ENCODE measurements at places on chromosomes 1 and 21.

DNA sequence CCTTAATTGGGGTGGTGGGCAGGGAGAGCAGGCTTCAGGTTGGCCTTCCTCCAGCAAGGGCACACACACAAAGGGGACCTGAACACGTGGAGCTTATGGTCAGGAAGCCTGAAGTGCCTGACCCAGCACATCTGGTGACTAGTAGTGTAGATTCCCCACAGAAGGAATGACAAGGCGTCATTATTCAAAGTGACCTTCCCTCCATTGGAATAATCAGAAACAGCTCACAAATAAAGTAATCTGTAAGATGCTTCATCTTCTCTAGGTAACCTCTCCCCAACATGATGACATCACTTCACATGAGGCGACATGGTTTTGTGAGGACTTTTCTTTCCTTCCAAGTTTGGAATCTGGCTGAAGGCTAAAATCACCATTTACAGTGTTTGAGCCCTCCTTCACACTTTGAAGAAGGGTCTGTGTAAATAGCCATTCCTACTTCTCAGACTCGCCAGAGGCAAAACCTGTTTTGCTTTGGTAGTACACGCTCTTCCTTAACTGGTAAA, 32.8 kb upstream of the ERG start:
- no peak for DNase-seq

DNA sequence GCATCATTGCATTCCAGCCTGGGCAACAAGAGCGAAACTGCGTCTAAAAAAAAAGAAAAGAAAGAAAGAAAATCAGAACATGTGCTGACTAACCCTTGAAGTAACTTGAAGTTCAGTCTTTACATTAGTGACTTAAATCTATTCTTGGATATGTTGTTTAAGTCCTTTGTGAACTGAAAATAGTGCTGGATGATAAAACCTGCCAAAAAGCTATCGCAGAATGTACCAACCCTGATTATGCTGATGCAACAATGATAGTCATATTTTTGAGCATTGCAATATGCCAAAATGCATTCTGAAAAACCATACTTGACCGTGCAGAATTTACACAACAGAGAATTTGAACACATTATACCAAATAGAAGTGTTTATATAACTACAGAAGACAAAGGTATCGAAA, 30.7 kb downstream of the SHISAL2A start:
- no peak for DNase-seq

GRCh38 chr1:234132795-234133194, 228.3 kb downstream of the SLC35F3 start:
- DNase-seq = no peak

DNA sequence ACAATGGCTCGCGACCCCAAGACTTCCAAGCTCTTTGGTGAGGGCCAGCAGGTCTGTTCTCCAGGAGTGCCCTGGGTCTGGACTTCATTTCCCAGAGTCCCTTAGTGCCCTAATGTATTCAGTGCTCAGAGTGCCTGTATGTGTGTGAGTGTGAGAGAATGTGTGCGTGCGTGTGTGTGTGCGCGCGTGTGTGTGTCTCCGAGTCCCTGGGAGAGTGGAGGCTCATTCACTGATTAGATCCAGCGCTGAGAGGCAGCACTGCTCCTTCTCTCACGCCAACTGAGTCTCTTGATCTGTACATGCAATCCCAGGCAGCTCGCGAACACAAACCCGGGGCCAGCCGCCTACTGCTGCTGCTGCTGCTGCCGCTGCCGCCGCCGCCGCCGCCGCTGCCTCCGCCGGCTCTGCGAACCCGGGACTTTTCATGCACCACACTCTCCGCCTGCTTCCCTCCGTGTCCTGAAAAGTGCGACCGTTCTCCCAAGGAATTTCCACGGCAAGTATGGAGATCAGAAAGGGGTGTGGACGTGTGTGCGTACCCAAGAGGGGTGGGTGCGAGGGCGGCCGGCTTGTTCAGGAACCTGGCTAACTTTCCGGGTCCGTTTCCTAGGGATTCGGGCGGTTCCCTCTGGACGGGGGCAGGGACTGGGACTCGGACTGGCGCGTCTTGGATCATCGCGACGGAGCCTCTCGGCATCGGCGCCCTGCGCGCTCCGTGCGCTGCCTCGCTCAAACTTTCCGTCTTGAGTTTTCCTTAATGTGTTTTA, at the start of gene RNF220:
TSS of gene RNF220 (plus strand) at position 225 of the 767 bp plus-strand sequence.
- peak; percentile 20 for DNase-seq

DNA sequence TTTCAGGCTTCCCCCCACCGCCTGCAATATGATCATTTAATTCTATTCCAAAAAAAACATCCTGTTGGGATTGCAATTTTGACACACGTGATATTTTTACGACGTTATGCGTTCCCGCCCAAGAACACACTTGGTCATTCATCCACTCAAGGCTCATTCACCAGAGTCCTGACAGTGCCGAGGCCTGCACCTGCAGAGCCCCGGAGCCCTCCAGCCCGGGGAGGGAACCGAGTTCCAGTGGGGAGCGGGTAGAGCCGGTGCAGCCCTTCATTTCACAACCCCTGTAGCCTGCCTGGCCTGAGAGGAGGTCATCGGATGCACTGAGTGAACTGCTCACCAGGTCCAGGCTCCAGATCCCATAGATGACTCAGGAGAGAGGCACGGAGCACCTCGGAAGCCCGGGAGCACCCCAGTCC, 156.0 kb upstream of the BACE2 start:
- DNase-seq = no peak

Data from stimulated activated CD8-positive, alpha-beta memory T cell treated with anti-CD3 and anti-CD28 coated beads, Interleukin-2, amount 100 ng/mL, for 48 hours (primary cell).